BJ (cell line): ENCODE measurements at places on chromosomes 5 and 9.

- no peak for DNase-seq
These were observed 43.6 kb upstream of the FYB1 start for GRCh38 chr5:39262981-39263380.

GRCh38 chr5:99169309-99169708 lies 240.5 kb upstream of the CHD1 start:
- DNase-seq = no peak

GRCh38 chr9:109918339-109919163 lies 138.6 kb downstream of the PALM2AKAP2 start:
- DNase-seq = no peak

GRCh38 chr5:164332349-164333196 lies 827.2 kb downstream of the MAT2B start:
- DNase-seq = no peak

GRCh38 chr9:100486479-100487176 lies 13.7 kb downstream of the TMEFF1 start:
- DNase-seq = no peak

DNA sequence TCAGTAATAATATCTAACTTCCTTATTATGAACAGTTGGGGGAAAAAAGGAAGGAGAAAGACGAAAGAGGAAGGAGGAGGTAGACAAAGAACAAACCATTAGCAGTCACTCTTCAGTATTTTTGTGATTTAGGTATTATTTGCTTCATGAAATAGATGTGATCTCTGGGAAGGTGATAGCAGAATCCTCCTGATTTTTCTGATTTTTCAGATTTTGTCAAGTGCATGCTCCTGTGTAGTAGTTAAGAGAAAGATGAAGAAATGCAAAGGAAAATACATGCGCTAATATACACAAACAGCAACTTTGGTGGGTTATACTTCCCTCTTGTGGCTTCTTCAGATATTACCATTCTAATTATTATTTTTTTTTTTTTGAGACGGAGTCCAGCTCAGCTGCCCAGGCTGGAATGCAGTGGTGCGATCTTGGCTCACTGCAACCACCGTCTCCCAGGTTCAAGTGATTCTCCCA lies 31.6 kb downstream of the LMNB1 start:
- no peak for DNase-seq

DNA sequence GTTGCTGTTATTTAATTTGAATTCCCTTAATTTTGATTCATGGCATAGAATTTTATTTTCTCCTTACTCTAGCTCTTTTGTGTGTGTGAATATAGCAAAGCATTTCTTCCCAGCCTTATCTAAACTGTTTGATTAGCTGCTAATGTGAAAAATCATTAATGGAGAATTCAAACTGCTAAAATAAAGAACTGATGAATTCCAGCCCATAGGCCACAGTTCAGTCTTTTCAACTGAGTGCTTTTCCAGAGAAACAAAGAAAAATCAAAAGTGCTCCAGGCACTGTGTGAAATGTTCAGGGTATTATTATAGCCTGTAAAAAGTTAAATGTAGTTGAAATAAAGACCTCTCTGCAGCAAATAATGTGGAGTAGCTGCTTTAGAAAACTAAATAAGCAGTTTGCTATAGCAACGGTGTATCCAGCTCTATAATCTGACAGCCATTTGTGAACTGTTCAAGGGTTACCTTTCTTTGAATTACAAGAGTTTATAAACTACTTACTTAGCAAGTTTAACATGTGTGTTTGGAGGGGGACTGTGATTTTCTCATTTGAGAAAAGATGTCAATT lies 123.8 kb downstream of the GIN1 start:
- DNase-seq = no peak

- DNase-seq = no peak
These were observed 19.8 kb downstream of the LECT2 start for GRCh38 chr5:135934939-135935338.

- no peak for DNase-seq
These were observed 99.8 kb downstream of the ZNF462 start for GRCh38 chr9:106962615-106963363.

DNA sequence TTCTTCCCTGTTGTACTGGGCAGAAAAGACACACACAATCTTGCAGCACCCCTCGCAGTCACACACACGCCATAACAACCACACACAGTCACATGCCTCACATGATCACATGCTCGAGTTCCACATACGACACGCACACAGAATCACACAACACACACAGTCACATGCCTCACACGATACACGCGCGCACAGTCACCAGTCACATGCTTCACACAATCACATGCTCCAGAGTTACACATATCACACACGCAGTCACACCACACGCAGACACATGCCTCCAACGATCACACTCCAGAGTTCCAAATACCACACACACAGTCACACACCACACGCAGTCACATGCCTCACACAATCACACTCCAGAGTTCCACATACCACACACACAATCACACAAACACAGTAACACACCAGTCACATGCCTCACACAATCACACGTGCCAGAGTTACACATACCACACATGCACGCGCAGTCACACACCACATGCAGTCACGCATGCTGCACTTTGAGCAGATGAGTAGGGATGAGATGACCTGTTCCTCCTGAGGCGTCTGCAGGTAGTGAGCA lies 49.0 kb upstream of the LRRC14B start:
- DNase-seq = no peak

DNA sequence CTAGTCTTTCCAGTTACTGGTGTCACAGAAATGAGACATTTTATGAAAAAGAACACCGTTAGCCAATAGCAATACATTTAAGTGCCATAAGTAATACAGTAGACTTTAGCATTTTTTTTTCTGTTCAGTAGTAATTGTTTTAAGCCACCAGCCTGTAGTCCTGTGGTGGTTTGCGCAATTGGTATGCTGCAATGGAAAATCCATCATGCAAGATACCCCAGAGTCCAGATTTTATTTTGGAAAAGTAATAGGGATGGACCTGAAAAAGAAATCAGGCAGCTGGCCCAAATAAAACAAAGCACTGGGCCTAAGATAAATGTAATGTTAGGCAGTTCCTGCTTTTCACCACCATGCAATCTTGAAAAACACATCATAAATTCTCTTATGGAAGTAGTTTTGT lies 94.6 kb upstream of the RASGRF2 start:
- DNase-seq = no peak

DNA sequence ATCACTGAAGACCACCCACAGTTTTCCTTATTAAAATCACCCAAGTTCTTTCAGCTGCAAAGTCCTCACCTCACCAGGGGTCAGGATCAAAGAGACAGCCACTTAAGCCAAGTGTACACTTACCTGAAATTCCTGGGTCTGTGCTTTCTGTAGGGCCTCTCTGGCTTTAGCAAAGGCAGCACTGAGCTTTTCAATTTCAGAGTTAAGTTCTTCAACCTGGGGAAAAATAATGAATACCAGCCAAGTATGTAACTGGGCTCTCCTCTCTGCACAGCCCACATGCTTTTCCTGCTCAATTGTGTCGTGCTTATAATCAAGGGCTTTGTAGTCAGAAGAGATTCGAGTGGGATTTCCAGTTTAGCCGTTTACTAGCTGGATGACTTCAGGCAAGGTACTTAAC lies 55.1 kb downstream of the CDK5RAP2 start:
- no peak for DNase-seq

GRCh38 chr9:96654450-96655197 lies 493 bp downstream of the PRXL2C start:
- peak; percentile 50 for DNase-seq

DNA sequence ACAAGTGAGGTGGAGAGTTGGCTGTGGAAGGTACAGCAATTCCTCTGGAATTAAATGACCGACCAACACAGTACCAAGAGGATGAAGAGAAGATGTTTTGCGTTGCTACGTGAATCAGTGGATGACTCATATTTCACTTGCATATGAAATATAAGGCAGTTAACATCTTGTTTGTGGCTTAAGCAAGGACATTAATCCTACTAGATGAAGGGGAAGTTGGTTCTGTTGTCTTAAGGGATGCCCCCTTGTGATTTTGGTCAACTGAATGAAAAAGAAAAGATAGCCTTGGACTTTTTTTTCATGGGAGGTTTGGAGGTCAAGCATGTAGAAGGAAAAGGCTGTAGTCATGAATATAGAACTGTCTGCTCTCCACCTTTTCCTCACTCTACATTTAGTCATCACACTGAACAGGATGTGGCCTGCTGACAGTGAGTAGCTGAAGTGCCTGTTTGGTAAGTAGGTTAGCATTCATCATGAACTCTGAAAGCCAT lies 33.9 kb downstream of the VLDLR start:
- peak; percentile 79 for DNase-seq

- DNase-seq = no peak
These were observed 9.6 kb downstream of the NDFIP1 start for GRCh38 chr5:142118155-142118686.

DNA sequence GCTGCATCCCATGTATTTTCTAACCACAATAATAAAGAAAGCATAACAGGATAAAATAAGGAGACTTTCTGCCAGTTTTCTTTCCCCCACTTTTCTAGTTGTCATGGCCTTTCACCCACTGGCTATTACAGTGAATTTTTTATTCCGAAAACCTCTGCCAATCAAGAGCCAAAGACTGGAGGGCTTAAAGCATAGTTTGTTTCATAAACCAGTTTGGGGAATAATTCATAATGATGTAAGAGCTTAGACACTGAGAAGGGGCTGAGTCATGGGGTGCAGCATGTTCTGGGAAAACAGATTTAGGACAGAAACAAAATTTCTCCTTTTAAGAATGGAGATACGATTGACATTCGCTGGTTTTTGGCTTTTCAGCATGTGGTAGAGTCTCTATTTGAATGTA lies 4.4 kb upstream of the GLIPR2 start:
- no peak for DNase-seq
